Transverse colon (tissue), 4 donors: ENCODE measurements at places on chromosomes 12 and 14. TPM values are rescaled to one million over a fixed set of nuclear protein-coding genes. Genes with fewer than 3 reads are reported as not detected.

The MYF6 gene
- total RNA-seq = 0.27 TPM

The TSHR gene
- 2.4 TPM for total RNA-seq

The CD163L1 gene
- 3.4 TPM for total RNA-seq

DNA sequence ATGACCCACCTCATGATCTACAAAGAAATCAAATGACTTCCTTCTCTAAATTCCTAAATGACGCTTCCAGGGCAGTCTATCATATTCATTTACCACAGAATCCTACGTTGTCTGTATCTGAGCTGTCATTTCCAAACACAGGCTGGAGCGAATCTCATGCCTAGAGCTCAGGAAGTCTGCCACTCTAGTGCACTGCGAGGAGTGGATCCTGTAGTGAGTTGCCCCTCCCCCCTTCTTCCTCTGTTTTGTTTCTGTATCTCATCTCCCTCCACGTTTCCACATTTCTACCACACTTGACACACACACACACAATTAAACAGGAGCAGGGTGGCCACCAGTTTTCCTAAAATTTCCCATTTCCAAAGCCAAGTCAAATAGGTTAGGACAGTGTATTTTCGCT is 415.4 kb upstream of the PRICKLE1 start:
- no peak for DNase-seq

GRCh38 chr12:2574355-2574935 is 220.3 kb upstream of the FKBP4 start:
- no peak for DNase-seq
